SW480 (cell line): ENCODE measurements at places on chromosomes 11 and 22.

DNA sequence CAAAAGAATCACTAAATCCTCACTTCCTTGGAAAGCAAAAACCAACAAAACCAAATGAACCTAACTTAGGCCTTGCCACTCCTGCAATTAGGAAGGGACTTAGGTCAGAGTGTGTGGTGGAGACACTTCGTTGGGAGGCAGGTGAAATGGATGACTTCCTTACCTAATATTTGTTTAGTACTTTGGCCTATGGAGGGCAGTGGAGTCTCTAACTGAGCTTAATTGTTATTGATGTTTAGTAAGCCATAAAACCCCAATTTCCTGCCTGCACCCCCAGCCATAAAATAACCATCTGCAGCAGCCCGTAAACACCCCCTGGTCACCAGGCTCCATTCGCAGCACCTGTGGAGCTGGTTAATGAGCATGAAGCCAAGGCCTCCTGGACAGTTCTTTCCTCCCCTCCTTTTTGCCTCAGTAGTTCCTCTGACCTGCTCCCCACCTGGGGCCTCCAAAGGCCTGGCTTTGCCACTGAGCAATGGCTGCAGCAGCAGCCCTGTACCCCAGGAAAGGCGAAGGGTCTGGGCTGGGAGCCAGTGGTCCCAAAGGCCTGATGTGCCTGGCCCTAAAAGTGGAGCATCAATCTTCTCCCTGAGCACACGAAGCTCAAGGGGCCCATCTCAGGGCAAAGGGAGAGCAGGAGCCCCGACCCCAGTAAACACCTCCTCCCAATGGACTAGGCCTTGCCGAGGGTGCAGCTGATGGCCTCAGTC, 15.6 kb upstream of the SYT13 start:
- no peak for DNase-seq

DNA sequence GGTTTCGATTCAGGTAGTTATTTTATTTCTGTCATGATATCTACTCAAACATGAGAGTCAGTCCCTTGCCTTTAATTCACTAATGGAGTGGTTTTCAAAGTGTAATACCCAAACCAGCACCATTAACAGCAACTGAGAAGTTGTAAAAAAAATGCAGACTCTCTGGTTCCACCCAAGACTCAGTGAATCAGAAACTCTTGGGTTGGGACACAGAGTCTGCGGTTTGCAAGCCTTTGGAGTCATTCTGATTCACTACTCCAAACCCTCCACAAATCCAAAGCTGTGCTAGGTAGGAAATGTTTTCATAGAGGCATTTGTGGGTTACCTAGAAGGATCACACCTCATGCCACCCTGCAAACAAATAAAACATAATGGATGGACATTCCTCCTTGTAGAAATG, 340.1 kb downstream of the NTM start:
- DNase-seq = no peak

- DNase-seq = no peak
Observed at GRCh38 chr11:64649291-64649697, 58.3 kb downstream of the SLC22A12 start.

- no peak for DNase-seq
Observed at GRCh38 chr11:112150517-112150916, 13.4 kb downstream of the IL18 start.

DNA sequence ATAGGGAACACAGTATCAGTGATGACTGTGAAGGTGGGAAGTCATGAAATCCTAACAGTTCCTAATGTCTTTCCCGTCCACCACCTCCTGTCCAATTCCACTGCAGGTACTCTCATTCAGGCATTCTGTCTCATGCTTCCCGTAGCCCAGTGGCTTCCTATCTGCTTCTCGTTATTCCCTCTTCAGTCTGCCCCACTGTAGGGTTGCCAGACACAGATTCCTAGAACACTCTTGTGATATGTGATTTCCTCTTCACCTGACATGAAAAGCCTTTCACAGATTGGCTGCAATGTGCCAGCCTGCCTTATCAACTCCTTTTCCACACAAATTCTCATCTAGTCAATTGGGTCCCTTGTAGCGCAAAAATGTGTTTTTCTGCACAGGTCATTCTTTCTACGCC, 49.0 kb downstream of the C2CD3 start:
- DNase-seq = no peak

DNA sequence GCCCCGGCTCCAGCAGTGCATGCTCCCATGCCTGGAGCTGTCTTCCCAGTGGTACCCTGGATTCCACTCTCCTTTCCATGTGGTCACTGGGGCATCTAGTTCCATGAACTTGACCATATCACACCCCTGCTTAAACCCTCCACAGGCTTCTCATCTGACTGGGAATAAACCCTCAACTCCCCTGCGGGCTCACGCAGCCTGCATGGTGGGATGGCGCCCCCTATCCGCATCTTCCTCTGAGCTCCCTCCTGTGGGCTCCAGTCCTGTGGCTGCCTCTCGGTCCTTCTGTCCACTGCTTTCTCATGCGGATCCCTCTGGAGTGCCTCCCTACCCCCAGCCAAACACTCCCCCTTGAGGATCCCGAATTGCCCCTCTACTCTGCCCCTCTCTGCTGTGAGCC, 41.4 kb upstream of the TTLL12 start:
- DNase-seq = peak; percentile 26

GRCh38 chr11:35787013-35787504, 124.5 kb downstream of the TRIM44 start:
- DNase-seq = no peak

DNA sequence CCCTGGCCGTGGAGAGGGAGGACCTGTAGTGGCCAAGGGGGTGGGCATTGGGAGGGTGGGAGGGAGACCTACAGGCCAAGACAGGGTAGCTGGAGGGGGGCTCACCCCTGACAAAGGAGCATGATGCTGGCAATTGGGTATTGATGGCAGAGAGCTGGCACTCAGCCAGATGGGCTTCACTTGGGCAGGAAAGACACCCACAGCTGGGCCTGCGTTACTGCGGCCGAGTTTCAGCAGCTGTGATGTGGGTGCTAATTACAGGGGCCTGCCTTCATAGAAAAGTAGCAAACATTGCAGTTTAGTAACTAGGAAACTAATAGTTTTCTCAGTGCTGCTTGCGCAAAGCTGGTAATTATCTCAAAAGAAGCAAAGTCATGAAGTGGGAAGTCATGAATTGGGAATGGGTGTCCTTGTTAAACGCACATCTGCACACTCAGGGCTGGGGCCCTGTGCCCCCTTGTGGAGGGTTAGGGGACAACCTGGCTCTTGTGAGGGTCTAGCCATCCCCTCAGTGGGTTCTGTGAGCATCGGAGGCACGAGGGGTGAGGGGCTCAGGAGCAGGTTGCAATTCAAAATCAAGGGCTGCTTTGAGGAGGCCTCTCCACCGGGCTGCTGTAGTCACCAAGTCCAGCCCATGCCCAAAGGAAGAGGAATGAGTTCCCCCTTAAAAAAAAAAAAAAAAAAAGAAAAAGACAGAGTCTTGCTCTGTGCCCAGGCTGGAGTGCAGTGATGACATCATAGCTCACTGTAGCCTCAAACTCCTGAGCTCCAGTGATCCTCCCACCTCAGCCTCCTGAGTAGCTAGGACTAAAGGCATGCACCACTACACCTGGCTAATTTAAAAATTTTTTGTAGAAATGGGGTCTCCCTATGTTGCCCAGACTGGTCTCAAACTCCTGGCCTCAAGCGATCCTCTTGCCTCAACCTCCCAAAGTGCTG, 24.4 kb upstream of the TXNRD2 start:
- DNase-seq = no peak

- DNase-seq = no peak
Observed at GRCh38 chr11:104830080-104830479, 68.2 kb downstream of the CASP12 start.

- DNase-seq = no peak
Observed at GRCh38 chr22:47107431-47107830, 345.0 kb downstream of the TBC1D22A start.

DNA sequence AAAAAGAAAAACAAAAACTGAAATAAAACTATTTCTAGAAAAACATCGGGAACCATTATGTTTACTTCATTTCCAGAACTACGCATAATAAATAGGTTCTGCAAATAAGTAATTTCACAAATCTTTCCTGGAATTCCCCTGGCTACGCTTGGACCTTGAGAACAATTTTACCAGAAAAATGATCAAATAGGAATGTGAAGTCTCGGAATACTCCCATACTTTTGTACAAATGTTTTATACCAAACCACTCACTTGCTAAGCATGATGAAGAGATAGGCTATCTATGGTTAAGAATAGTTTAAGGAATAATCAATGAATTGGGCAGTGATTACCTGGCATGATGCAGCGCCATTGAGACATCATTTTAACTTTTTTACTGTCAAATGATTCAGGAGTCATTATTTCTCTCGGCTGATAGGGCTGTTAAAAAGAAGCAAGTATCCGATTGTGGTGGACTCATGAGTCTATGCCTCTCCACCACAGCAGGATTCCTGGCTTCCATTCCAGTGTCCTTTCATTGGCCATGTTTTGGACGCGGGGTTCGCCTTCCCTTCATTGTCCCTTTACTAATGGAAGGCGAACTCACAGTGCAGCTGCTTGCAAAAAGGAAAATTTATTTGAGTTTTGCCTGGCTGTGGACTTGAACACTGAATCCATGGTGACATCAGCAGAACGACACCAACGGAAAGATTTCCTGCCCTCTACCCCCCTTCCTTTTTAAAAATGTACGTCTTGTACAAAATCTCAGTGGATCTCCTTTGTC, 39.9 kb upstream of the BLID start:
- DNase-seq = no peak

DNA sequence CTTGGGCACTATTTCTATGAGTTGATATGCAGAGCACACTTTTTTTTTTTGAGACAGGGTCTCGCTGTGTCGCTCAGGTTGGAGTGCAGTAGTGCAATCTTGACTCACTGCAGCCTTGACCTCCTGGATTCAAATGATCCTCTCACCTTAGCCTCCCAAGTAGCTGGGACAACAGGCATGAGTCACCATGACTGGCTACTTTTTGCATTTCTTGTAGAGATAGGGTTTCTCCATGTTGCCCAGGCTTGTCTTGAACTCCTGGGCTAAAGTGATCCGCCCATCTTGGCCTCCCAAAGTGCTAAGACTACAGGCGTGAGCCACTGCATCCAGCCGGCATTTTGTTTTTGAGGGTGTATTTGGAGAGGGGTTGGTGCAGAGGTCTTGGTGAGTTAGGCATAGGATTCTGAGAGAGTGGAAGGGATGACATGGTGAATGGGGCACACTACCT, 29.9 kb upstream of the MTCH2 start:
- DNase-seq = no peak

GRCh38 chr22:50313600-50313999, 6.2 kb upstream of the PLXNB2 start:
- DNase-seq = no peak

DNA sequence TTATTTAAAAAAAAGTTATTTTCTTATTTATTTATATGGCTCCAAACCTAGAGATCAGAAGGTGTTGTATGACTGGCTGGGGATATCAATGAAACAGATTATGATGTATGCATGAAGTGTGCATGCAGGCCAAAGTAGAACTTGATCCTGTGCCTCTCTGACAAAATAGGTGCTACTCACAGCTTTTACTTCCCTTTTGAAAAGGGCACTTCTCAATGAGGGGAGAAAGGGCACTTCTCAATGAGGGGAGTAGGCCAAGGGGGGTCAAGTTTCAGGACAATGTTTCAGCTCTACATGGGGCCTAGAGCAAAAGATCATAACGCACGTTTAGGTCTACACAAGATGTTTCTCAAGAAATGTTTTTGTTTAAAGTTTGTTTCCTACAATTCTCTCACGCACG, 397.5 kb downstream of the ETS1 start:
- no peak for DNase-seq

DNA sequence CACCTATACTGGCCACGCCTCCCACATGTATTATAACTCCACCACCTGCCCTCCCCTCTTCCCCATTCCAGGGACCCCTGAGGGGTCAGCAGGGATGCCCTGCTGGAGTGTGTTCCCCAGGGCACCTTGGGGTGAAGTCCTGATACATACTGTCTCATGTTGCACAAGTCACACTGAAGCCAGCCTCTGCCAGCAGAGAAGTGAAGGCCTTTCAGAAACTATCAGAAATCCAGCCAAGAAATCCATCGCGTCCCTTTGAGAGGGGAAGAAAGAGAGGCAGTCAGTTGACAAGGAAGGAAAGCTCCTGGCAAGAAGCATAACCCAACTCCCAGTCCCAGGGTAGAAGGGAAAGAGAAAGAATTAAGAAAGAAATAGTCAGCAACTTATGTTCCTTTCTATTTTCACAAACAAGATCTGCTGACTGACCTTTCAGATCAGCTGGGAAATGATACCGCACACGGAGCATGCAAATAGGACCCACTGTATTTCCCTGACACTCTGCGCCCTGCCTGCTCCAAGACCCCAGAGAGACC, 45.2 kb downstream of the SC5D start:
- DNase-seq = no peak

- DNase-seq = no peak
Observed at GRCh38 chr11:38553148-38553547, 1955.1 kb upstream of the RAG2 start.

DNA sequence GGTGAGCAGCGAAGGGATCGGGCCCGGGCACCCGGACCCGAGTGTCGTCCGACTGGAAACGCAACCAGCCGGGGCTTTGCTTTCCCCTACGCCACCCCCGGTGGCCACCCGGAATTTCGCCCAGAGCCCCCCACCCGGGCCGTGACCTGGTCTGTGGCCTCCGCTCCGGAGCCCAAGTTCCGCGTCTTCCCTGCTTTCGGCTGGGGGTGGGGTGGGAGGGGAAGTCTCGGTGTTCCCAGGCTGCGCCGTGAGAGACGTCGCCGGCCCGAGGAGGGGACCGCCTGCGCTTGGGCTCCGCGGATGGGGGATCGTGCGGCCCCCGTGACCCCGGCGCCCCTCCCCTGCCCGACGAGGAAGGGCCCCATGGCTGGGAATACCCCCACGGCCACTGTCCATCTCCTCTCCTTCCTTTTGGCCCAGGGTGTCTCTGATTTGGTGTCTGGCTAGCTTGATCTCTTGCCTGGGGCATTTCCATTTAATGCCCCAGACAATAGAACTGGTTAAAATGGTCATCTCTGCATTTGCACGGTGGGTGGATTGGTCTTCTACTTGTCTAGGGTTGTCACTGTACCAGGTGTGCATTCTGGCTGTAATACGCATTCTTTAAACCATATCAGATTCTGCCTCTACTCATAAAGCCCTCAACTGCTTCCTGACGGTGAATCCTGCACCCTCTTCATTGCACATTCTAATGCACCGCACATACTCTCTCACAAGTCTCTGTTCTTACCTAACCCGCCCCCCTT, 789 bp downstream of the SIK2 start:
- DNase-seq = peak; percentile 39

GRCh38 chr22:22343581-22344296, 99.2 kb downstream of the VPREB1 start:
- no peak for DNase-seq

DNA sequence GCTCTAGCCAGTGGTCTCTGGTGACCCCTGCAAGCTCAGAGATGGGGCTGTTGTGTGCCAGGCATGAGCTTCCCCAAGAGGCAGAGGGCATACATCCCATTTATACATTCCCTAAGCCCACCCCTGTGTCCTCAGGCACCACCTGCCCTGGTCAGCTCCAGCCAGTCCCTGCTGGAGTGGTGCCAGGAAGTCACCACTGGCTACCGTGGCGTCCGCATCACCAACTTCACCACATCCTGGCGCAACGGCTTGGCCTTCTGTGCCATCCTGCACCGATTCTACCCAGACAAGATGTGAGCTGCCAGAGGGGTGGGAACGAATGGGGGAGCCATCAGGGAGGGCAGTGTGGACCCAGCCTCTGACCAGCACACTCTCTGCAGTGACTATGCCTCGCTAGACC, 8.3 kb downstream of the EHBP1L1 start:
- no peak for DNase-seq

GRCh38 chr11:118170882-118171268, 5.6 kb downstream of the SCN2B start:
- DNase-seq = no peak

- DNase-seq = no peak
Observed at GRCh38 chr22:46967445-46968358, 205.3 kb downstream of the TBC1D22A start.
